ENCODE measurements at places on chromosomes 11 and 22.

GRCh38 chr11:10032935-10033334 lies 261.1 kb downstream of the SBF2 start:
- DNase-seq = peak; percentile 4

DNA sequence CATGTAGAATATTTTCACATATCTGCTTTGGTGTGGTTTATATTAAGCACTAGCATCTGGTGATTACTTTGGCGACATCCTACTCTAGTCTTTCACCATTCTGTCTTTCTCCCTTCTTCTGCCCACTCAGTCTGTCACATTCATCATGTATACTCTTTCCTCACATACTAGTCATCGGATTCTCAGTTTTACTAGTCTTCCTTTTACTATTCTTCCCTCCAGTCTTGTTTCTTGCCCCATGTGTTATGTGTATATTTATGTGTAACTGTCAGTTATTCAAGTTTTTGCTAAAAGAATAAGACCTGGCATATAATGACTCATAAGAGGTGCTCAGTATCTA lies 4.6 kb upstream of the DIXDC1 start:
- no peak for DNase-seq

- no peak for DNase-seq
These were observed 34.9 kb downstream of the PRDM11 start for GRCh38 chr11:45181193-45181888.

GRCh38 chr11:76621868-76622267 lies 48.7 kb downstream of the LRRC32 start:
- no peak for DNase-seq

Data from hepatic stellate cell (primary cell).